ENCODE measurements at places on chromosomes 16 and 17.
A peak's percentile ranks its signal among the peaks of the same experiment; 100 is the strongest.

GRCh38 chr17:49496867-49497147 lies 1.7 kb downstream of the NGFR start:
- DNase-seq, result no peak

DNA sequence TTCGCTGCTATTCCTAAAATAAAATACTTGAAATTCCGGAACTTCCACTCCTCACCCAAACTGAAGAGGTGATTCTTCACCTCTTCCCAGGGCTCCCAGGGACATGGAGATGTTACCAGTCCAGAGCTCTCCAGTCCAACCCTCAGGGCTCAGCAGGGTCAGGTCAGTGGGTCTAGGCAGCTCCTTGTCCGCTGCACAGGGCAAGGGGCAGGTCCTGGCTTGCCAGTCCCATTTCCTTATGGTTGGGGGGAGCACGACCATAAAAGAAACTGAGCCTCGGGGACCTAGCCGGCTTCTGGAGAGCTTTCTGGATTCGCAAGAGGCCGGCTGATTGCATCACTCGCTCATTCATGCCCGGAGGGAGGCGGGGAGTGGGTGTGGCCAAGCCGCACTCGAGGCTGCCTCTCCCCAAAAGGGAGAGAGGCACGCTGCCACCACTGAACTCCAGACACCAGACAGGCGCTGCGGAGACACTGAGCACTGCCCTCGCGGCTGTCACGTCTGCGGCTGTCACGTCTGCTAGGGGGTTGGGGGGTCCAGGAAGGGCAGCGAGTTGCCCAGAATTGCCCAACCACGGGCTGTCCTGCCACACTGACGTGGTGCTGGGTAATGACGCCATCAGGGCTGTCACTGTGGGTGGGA lies 15.8 kb downstream of the SLC7A5 start:
- peak; percentile 86 for DNase-seq

DNA sequence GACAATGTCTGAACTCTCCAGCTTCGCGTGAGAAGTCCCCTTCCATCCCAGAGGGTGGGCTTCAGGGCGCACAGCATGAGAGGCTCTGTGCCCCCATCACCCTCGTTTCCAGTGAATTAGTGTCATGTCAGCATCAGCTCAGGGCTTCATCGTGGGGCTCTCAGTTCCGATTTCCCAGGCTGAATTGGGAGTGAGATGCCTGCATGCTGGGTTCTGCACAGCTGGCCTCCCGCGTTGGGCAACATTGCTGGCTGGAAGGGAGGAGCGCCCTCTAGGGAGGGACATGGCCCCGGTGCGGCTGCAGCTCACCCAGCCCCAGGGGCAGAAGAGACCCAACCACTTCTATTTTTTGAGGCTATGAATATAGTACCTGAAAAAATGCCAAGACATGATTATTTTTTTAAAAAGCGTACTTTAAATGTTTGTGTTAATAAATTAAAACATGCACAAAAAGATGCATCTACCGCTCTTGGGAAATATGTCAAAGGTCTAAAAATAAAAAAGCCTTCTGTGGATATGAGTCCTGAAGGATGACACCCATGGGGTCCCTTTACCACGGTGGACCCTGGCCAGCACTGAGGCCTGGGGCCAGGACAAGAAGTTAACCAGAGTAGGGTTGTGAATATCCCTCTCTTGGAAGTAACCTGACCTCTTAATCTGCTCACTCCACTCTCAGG lies 10.5 kb upstream of the ITGAD start:
- peak; percentile 26 for DNase-seq

DNA sequence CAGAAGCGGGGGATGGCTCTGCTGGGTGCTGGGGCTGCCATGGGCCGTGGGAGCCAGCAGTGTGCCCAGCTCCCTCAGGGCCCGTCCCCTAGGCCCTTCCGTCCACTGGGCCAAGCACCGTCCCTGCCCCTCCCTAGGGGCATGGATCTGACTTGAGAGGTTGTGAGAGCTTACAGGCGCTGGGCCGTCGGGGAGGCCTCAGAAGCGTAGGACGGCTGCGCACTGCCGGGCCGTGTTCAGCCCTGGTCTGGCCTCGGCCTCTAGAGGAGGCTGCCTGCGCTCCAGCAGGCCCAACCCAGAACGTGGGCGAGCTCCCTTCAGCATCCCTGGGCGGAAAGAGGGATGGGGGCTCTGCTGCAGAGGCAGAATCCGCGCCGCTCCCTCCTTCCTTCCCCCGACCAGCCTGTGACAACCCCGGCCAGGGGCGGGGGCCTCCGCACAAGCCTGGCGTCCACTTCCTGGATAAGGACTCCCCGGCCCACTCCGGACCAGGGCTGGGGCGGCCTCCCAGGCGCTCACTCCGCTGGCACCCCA lies 685 bp upstream of the MPG start:
- DNase-seq, result peak; percentile 22

DNA sequence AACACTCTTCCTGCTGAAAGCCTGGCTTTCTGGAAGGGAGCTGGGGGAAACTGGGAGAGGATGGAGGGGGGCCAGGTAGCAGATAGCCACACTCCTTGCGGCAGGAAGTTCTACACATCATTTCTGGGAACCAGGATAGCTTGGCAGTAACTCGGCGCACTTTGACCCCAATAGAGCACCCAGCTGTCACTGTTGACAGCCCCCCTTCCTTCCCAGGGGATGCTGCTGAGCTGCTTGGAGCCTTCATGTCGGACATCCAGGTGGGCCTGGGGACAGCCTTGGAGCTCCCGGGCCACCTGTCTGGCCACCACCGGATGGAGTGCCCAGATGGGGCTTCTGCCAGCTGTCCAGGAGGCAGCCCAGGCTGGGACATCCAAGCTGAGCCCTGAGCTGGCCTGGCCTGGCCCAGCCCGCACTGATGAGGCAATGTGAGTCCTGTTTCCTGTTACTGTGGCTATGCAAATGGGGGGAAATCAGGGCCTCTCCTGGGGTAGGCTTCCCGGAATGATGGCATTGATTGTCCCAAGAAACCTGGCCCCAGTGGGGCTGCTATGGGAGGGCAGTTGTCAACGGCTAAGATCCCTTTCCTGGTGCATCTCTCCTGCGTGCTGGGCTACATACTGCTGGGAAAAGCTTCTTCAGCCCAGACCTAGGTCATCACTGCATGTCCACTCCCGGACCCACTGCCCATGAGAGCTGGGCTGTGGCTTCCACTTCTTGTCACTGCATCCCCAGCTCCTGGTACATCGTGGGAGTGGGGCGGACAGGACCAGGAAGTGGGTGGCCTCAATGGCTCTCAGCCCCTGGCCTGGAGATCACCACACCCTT lies 50.0 kb downstream of the SOCS1 start:
- DNase-seq, result no peak

DNA sequence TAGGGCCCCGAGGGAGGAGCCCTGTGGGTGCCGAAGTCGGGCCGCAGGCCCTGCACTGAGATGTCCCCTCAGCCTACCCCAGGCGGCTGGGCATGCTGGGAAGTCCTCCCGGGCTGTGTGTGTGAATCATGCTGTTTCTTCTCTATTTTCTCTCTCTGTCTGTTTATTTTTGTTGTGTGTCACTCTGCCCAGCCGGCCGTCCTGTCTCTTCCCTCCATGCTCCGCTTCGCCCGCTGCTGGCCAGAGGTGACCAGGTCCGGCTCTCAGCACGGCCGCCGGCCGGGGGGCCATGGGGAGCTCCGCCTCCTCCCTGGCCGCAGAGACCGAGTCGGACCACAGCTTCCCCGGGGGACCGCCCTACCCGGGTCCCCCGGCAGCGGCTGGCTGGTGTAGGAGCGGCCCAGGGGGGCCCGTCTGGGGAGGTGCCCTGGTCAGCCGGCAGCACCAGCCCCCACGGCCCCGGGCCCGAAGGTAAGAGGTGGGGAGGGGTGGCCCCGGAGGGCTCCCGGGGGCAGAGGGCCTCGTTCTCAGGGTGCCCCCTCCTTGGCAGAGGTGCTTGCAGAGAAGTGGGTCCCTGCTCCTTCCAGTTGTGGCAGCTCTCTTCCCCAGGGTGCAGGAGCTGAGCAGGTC lies 12.5 kb downstream of the CAPN15 start:
- DNase-seq, result no peak

DNA sequence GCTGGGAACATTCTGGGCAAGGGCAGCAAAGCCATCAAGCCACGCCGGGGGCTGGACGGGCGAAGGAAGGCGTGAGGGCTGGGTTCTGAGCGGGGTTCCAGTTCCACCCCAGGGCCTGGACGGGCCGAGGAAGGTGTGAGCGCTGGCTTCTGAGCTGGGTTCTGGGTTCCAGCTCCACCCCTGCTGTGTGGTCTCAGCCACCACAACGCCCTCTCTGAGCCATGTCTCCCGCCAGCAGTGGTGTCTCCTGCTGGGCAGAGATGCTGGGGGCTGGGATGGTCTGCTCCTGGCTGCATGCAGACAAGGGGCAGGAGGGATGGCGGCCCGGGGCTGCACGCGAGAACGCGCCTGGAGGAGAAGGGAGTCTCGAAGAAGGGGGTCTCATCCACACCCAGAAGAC lies 3.9 kb upstream of the CPNE7 start:
- no peak for DNase-seq

- DNase-seq, result no peak
Observed at GRCh38 chr16:69662901-69663300, 63.5 kb downstream of the NQO1 start.

GRCh38 chr17:49337884-49338283 lies 24.2 kb downstream of the ZNF652 start:
- DNase-seq, result no peak

- DNase-seq, result no peak
Observed at GRCh38 chr17:77296769-77297409, 156.1 kb downstream of the SEC14L1 start.

DNA sequence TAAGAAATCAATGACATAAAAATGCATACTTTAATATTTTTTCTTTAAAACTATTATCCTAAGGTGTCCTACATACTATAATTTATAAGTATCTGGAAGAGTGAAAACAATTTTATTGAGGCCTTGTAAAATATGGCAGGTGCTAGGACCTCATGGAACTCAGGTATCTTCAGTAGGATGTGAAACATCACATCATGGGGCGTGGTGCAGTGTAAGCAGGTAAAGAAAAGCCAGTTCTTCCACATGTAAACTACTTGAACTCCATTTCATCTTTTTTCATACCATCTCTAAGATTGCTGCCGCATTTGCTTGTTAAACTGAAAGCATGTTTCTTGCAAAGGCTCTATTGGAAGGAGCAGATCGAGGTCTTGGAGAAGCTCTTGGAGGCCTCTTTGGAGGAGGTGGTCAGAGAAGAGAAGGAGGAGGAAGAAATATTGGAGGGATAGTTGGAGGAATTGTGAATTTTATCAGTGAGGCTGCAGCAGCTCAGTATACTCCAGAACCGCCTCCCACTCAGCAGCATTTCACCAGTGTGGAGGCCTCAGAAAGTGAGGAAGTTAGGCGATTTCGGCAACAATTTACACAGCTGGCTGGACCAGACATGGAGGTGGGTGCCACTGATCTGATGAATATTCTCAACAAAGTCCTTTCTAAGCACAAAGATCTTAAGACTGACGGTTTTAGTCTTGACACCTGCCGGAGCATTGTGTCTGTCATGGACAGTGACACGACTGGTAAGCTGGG lies at the start of gene CAPNS2:
Gene CAPNS2 (plus strand): TSS at position 253 of the 744 bp plus-strand sequence. CDS start 73 bp downstream, at position 326.
- no peak for DNase-seq

GRCh38 chr17:38908676-38909181 lies 16.7 kb upstream of the LASP1NB start:
- no peak for DNase-seq

DNA sequence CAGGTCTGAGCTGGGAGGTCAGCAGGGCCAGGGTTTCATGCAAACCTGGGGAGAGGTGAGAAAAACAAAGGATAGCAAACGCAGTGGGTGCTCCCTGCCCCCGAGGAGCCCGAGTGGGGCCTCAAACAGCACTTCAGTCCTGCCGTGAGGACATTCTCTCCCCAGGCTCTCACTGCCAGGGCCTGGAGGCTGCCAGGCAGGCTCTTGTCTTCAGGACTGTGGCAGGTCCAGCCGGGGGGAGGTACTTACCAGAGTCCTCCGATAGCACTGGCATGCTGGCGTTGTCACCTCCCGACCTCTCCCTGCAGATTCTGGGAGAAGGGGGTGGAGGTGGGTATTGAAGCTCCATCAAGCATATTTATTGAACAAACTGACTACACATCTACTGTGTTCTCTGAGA lies 1.3 kb downstream of the MPP3 start:
- no peak for DNase-seq

GRCh38 chr16:19909750-19910322 lies 25.2 kb upstream of the GPRC5B start:
- DNase-seq, result no peak

DNA sequence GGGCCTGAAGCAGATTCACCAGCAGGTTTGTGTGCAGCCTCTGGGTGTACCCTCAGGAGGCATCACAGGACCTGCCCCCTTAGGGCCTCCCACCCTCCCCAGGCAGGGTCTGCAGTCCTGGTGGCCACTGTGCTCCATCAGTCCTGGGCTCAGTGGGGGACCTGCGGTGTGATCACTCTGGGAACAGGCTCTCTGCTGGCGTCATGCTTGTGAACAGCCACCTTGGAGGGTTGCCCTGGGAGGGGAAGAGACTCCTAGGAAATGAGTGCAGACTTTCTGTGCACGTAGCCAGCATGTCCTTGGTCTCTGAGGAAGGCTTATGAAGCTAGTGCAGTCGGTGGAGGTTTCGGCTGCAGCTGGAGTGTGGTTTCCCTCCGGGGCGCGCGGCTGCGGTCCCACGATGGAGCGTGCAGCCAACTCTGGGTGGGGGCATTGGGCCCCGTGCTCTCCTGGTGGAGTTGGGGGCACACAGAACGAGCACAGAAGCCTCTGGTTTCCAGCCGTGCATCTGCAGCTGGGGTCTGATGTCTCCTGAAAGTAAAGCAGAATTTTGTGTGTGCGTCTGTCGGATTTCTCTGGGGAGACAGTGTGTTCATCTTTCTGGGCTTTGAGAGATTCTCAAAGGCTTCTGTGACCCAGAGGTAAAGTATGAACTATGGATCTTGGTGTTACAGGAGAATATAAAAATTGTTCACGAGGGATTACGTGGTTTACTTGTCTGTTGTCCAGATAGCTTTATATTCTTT lies 68.1 kb upstream of the ZNF750 start:
- no peak for DNase-seq

DNA sequence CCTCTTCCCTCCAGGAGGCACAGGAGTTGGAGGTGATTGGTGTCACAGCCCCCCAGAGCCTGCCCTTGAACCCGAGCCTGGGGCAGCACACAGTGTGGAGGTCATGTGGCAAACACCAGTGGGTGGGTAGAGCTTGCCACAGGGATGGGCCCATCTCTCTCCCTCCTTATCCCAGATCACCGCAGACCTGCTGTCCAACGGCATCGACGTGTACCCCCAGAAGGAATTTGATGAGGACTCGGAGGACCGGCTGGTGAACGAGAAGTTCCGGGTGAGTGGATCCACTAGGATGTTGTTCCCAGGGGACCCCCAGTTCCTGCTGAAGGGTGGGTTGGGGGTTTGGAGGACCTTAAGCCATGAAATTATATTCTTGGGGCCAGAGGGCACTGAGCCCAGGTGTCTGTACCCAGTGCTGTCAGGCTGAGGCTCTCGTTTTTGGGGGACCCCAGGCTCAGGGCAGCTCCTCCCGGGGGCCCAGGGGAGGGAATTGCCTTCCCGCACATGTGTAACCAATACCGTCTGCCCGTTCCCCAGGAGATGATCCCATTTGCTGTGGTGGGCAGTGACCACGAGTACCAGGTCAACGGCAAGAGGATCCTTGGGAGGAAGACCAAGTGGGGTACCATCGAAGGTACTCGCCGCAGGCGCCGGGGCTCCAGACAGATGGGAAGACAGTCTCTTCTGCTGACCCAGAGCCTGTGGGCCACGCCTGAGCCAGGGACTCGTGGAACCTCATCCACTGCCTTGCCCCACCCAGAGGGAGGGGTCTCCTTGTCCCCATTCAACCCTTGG lies 351.9 kb downstream of the SEC14L1 start:
- no peak for DNase-seq
